ENCODE measurements at places on chromosomes 6 and 20.
A peak's percentile ranks its signal among the peaks of the same experiment; 100 is the strongest.

- peak; percentile 4 for DNase-seq
Measured at GRCh38 chr20:40741507-40742106, 52.6 kb upstream of the MAFB start.

DNA sequence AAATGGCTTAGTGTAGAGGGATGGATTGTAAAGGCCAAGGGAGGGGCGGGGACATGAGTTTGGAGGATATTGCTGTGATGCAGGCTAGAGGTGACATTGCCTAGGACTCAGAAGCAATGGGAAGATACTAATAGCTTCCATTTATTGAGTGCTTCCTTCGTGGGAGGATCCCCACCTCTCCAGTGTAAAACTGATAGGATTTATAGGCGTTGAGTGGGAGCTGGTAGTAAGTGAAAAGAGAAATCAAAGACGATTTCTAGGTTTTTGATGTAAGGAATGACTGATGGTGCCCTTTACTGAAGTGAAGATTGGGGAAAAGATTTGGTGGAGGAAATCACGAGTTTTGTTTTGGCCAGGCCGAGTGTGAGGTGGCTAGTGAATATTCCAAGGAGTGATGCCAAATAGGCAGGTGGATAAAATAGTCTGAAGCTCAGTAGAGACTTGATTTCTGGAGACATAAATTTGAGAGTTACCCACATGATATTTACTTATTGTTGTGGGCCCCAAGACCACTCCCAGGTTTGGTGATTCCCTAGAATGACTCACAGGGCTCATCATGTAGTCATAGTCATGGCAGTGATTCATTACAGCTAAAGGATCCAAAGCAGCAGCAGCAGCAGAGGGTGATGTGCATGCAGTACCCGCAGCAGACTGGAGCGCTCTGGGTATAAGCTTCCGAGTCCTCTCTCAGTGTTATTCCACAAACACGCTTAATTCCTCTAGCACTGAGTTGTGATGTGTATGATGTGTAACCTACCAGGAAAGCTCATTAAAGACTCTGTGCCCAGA is 10.2 kb downstream of the RPRD1B start:
- DNase-seq = no peak

- DNase-seq = no peak
Measured at GRCh38 chr6:169829786-169830185, 78.4 kb downstream of the ERMARD start.

GRCh38 chr20:11832851-11833250 is 84.8 kb upstream of the BTBD3 start:
- no peak for DNase-seq

DNA sequence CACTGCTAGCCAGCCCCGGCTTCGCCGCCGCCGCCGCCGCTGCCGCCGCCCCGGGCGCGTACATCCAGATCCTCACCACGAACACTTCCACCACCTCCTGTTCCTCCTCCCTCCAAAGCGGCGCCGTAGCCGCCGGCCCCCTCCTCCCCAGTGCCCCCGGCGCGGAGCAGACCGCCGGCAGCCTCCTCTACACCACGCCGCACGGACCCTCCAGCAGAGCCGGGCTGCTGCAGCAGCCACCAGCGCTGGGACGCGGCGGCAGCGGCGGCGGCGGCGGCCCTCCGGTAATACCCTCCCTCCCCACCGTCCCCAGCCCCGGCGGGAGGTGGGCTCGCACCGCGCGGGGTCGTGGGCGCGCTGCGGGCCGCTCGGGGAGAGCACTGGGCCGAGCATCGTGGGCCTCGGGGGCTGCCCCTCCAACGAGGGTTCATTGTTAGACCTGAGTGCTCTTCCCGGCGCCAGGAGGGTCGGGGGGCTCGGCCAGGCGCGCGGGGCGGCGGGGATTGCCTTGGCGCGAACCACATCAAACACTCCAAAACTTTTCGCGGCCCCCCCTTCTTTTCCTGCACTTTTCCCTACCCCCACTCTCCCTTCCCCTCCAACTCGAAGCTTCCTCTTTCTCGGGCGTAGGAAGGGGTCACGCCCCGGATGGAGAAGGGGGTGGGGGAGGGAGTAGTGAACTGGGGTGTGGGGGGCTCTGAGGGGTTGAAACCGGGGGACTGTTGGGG is 827 bp downstream of the E2F3 start:
- DNase-seq = no peak

DNA sequence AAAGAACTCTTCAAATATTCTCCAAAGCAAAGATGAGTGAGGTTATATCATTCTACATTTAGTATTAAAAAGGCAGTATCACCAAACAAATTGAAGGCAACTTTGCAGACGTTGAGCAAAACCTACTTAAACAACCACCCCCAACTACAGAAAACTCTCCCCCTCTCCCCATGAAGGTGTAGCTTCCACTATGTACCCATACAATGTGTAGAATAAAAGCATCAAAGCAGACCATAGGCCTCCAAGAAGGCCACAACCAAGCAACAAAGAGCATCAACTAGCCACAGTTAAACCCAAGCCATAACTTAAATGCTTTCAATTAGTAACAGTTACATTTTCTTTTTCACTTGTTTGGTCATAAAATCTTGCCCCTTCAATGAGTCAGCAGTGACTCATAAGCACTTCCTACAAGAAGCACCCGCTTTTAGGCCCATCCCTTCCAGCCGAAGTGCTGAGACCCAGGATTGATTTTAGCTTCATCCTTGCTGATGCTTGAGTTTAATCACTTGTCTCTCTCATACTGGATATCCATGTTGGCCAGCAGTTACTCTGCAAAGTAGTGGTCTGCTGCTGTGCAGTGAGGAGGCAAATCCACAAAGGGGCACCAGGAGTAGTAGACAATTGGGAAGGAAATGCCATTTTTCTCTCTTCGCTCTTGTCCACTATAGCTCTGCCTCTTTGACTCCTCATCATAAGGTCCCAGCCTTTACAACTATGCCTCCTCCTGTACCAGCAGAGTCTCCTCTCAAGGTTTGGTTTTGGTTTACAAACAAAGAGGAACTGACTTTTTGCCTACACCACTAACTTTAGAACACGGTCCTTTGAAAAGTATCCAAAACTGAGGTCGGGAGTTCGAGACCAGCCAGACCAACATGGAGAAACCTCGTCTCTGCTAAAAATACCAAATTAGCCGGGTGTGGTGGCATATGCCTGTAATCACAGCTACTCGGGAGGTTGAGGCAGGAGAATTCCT is 8.4 kb upstream of the NUP153 start:
- no peak for DNase-seq

DNA sequence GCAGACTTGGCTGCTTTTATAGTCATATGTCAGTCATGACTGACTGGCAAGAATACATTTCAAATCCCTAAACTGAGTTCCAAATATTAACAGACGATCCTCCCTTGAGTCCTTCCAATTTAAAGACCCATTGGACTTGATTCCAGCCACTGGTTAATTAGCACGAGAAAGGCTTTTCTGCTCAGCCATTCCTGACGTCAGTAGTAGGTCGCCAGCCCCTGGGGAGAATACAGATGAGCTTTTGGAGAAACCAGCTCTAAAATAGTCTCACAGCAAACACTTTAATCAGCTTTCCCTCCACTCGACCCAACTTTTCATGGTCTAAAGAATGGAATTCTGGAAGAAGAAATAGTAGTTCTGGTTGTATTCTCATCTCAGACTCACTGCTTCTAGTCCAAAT is 91.6 kb downstream of the SLC22A3 start:
- no peak for DNase-seq

- DNase-seq = no peak
Measured at GRCh38 chr20:63309261-63310071, 16.5 kb downstream of the COL20A1 start.

DNA sequence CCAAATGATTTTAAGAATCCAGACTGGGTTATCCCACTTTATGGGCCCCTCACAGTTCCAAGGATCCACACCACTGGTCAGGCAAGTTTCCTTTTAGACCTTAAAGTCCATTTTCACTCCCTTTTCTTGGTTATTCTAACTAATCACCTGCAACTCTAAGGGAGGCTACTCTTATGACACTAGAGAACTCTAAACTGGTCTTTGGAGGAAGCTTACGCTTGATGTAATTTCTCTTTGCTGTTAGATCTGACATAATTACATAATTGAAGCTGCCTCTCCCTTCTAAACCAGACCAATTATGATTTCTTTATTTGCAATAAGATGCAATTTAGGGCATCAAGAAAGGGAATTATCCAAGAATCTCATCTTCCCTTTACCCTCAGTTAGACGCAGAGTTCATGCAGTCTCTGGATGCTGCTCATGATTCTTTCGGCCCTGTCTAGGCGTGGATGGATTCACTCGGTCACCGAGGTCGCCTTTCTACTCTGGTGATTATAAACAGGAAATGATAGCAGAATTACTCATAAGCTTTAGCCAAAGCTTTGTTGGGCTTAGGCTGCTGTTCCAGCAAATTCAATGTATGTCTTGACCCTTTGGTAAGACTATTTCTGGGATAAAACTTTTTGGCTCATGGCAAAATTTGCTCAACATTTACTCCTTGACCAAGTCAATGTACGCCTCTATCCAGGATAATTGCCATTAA is 166.4 kb upstream of the PRND start:
- no peak for DNase-seq

- DNase-seq = no peak
Measured at GRCh38 chr6:115969207-115969929, 91.3 kb downstream of the FRK start.

GRCh38 chr6:5713519-5713918 is 293.2 kb downstream of the NRN1 start:
- no peak for DNase-seq

DNA sequence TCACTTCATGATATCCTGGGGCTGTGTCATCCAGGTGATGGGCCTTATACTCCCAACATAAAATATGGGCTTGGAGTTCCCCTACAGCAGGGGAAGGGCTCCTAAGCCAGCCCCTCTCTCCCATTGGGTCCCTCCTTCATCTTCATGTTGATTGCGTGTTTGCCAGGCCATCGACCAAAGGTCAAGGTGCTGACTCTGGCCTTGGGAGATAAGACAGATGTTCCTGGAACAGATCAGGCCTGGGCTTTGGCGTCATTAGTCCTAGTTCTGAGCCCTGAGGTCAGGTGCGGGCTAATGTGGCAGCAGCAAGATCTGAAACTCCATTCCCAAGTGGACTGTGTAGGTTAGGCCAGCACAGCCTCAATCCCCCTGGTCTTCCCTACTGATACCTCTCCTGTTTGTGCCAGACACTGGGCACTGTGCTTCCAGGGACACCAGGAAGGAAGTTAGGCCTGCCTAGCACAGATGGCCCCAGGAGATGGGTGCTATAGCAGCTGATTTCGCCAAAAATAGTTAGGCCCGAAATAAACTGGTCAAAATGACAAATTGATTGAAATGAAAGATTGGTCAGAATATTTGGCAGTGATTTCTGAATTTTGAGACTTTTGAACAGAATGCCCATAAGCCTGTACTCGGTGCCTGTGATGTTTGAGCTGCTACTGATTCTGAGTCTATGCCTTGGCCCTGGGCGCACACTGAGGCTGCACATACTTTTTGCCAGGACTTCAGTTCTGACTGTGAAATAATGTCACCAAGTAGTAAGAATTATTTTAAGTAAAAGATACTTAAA is 28.8 kb downstream of the EPB41L1 start:
- no peak for DNase-seq

- DNase-seq = no peak
Measured at GRCh38 chr6:20891161-20891560, 356.9 kb downstream of the CDKAL1 start.

- DNase-seq = no peak
Measured at GRCh38 chr20:740162-740561, 28.1 kb downstream of the SLC52A3 start.

All from stimulated activated CD8-positive, alpha-beta memory T cell treated with anti-CD3 and anti-CD28 coated beads, Interleukin-2, amount 100 ng/mL, for 1 hour (primary cell).